T-helper 2 cell (primary cell): ENCODE measurements at places on chromosomes 12 and 14.

GRCh38 chr14:20632448-20632830 is 9.1 kb downstream of the OR6S1 start:
- no peak for DNase-seq

GRCh38 chr12:123958876-123959275 is 13.8 kb downstream of the CCDC92 start:
- DNase-seq = no peak

DNA sequence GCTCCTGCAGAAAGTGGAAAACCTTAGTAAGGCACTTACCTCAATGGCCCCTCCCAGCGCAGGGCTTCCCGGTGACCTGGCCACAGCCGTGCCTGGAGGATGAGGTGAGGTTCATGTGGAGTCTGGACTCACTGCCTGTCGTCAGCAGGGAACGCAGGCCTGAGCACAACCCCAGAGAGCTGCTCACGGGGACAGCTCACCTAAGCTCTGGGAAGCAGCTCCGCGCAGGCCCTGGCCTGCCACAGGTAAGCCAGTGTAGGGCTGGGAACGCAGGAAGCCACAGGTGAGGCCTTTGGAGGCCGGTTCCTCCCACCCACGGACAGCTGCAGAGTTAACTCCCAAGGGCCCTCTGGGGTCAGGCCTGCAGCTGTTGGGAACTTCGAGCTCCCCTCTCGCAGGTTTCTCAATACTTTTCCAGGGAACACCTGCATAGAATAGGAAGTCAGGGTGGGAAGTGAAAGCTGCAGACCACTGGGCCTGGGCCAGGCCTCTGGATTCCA is 32.7 kb downstream of the ANAPC7 start:
- no peak for DNase-seq

GRCh38 chr12:120495186-120495730 is 655 bp upstream of the DYNLL1 start:
- DNase-seq = no peak

DNA sequence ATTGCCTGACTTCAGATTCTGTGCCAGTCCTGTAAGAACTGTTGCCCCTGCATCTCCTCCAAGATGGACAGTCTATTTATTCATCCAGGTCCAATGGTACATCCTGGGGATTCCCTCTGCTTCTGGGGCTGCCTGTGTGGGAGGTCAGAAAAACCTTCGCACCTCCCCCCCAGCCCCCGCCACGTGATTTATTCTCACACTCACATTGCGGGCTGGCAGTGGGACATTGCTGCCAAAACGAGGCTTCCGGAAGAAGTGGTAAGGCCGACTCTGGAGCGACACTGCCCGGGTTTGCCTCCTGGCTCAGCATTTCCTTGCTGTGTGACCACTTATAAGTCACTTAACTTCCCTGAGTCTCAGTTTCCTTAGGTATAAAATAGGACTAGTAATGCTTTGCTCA is 5.9 kb upstream of the RTL1 start:
- no peak for DNase-seq

- DNase-seq = no peak
Observed at GRCh38 chr14:36295642-36296627, 24.5 kb downstream of the MBIP start.

- DNase-seq = peak; percentile 77
Observed at GRCh38 chr12:27015730-27016076, 1.5 kb upstream of the TM7SF3 start.

DNA sequence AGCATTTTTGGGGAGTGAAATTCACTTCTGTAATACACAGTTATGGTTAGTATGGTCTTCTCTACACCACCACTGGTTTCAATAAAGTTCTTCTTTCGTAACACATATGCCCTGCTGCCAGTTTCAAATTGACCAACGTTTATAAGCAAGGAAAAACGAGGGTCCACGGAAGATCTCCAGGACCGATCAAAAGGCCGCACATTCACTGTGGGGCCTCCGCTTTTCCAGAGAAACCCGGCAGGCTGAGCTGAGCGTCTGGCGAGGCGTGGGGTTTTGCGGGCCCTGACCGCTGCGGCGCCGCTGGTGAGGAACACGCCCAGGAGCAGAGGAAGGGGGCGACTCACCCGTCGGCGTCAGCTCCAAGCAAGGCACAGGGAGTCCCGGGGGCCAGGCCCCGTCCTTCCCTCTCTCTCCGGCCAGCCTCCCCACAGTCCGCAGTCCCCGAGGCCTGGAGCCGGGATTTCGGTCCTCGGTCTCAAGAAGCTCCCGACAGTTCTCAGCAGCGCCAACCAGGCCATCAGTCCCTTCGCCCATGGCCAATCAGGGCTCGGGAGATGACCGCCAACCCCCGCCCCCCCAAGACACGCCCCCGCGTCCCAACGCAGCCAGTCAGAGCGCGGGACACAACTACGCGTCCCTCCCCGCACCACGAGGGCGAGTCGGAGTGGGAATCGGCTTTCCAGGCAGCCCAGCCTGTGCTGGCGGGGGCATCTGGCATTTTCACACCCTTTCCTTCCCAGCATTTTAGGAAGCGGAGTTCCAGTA is at the start of gene MTERF2:
TSS of gene MTERF2 (minus strand) at position 522 of the 765 bp plus-strand sequence. CDS start 8,432 bp downstream, outside the sequence.
- peak; percentile 68 for DNase-seq

DNA sequence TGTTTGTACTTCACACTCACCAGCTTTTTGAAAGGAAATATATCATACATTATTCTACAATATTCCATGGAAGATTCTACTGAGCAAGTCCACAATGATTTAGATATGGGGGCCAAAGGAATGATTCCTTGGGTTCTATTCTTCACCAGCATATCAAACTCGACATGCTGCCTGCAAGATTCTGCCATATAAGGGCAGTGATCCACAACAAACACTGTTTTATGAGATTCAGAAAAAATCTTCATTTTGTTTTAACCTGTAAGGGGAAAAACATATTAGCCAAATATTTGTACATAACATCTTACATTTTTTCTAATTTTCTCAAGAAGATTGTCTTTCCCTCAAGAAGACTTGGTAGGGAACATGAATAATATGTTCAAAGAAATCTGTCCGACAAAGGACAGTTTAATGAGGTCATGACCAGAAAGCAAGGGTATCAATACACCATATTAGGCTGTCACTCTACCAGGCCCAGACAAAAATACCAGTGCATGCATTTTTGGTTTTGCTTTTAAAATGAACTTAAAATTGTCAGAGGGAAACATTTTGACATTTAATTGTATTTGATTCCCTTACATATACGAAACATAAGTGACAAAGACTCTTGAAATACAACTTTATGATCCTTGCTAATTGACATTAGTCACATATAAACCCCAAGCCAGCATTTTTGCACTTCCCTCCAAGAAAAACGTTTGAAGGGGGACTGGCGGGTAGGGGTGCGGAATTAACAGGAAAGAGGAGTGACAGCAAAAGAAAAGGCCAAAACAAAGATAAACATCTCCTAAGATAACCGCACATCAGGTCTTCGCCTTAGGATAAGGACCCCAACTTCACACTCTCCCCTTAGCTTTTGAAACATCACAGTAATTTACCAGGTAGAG is 980 bp downstream of the INTS13 start:
- DNase-seq = peak; percentile 48

GRCh38 chr12:59067083-59067482 is 146.8 kb upstream of the LRIG3 start:
- no peak for DNase-seq

DNA sequence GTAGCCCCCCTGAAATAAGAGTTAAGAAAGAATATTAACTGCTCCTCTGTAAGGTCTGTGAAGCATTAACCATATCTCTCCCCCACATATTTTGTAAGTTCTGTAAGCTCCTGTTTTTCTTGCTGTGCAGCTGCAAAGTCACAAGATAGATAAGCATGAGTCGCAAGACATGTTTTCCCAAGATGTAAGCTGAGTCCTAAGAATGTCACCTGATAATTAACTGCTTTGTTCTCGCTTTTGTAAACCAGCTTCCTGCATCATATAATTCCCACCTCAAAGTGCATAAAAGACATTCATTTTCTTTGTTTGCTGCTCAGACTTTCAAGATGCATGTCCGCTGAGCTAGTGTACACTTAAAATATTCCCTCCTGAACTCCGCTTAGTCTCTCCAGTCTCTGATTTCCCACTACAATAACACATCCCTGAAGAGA is 27.0 kb upstream of the PHC1 start:
- DNase-seq = no peak

GRCh38 chr12:96571101-96571862 is 81.9 kb downstream of the CFAP54 start:
- peak; percentile 29 for DNase-seq

- DNase-seq = no peak
Observed at GRCh38 chr14:97366400-97366799, 569.2 kb downstream of the VRK1 start.
